GM13976 (cell line): ENCODE measurements at places on chromosomes 16 and 17.
A peak's percentile ranks its signal among the peaks of the same experiment; 100 is the strongest.

GRCh38 chr17:63142836-63143235, 176.8 kb downstream of the TANC2 start:
- no peak for DNase-seq

DNA sequence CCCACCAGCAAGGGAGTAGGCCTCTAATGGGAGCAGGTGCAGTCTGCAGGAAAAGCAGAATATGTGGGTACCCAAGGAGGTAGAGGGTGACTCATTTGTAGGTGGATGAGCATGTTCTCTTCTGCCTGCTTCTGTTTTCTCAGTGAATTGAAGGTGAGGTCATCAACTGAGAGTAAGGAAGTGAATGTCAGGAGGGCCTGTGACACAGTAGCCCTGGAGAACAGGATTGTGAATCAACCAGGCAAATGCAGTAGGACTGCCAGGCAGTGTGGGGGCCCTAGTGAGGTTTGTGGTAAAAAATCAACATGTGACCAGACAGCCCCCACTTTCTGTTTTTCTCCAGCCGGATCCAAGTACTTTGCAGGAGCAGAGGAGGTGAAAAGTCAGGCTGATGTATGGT, 150.5 kb upstream of the SOX9 start:
- peak; percentile 26 for DNase-seq

GRCh38 chr16:84484579-84485254, 19.7 kb downstream of the MEAK7 start:
- DNase-seq: no peak

GRCh38 chr17:83124871-83125514, 45.6 kb downstream of the METRNL start:
- no peak for DNase-seq

GRCh38 chr16:81779536-81780320, 637 bp downstream of the PLCG2 start:
- no peak for DNase-seq

GRCh38 chr16:50519001-50519400, 29.2 kb upstream of the NKD1 start:
- DNase-seq: no peak

GRCh38 chr17:7133424-7133823, 18.8 kb upstream of the ASGR2 start:
- DNase-seq: peak; percentile 55

GRCh38 chr17:57898487-57899311, 48.9 kb upstream of the MRPS23 start:
- DNase-seq: no peak

DNA sequence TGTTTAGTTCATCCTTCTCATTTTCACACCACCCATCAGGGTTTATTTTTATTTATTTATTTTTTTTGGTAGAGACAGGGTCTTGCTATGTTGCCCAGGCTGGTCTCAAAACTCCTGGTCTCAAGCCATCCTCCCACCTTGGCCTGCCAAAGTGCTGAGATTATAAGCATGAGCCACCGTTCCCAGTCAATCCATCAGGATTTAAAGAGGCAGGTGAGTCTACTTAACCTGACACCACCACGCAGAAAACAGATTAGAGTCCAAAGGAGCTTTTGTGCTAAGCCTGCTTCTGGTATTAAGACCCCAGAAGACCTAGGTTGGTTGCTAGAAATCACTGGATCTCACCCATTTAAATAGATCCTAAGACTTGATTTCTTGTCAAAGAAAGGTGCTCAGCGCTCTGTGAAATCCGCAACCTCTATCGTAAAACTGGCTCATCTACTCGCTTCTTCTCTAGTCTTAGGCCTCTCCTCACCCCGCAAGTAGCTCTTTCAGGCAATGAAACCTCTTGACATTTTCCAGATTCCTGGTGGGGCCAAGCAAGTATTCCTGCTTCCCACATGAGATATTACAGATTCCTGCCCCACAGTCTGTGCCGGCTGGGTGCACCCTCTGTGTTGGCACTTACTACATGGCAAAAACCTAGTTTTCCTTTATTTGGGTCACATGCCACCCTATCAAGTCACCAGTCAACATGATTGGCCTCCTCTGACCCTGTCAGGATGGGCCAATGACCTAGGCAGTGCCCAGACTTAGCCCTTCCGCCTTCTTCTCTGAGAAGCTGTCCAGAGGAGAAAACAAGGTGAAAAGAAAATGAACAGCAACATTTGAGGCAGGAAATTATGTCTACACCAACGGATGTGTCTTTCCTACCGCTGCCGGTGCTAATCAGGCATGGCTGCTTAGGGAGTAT, 9.0 kb downstream of the PITPNA start:
- no peak for DNase-seq

DNA sequence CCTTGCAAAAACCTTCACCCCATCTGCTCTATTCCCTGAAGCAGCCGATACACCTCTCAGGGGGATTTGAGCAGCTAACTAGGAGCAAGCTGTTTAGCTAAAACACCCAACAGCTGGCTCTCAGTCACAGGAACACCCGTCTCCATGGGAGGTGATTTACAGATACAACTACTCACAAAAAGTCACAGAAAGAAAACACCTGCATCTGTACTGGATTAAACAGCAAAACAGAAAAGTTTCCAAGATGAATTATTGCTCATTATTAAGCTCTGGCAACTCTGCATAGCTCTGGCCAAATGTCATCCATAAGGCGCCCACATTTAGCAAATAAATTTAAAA, 22.3 kb downstream of the GJC1 start:
- no peak for DNase-seq

DNA sequence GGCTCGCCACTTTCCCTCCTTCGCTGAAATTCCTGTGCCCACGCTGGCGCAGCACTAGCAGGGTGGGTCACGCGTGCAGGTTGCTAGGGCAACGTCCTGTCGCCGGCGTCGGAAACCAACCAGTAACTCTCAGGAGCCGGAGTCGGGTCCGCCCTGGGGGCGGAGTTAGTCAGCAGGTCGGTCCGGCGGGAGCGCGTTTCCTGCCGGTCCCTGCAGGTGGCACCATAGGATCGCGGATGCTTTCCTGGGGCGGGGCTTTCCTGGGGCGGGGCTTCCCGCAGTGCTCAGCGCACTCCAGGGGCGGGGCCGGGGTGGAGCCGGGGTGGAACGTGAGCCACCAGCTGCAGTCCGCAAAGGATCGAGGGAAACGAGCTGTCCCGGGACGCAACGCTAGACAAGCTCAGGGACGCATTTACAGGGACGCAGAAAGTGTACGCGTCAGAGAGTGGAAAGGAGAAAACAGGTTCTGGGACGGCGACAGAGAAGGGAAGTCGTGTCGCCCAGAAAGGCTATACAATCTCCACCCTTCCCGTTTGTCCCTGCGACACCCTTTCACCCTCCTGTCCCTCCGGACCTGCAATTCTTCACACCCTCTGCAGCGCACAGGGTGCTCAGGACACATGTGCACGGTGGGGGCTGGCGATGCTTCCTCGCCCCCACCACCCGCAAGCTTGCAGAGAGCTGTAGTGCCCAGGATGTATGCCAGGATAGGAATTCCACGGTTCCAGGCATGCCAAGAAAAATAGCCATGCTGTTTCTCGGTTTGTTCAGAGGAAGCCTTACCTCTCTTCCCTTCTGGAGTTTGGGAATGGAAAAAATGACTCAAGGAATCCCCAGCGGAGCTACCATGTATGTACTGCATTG, 12.3 kb downstream of the COPZ2 start:
- DNase-seq: peak; percentile 97

- DNase-seq: peak; percentile 41
These were observed 23.7 kb downstream of the TSPOAP1 start for GRCh38 chr17:58304750-58305486.

- DNase-seq: no peak
These were observed 374.4 kb downstream of the SNX29 start for GRCh38 chr16:12350945-12351344.

DNA sequence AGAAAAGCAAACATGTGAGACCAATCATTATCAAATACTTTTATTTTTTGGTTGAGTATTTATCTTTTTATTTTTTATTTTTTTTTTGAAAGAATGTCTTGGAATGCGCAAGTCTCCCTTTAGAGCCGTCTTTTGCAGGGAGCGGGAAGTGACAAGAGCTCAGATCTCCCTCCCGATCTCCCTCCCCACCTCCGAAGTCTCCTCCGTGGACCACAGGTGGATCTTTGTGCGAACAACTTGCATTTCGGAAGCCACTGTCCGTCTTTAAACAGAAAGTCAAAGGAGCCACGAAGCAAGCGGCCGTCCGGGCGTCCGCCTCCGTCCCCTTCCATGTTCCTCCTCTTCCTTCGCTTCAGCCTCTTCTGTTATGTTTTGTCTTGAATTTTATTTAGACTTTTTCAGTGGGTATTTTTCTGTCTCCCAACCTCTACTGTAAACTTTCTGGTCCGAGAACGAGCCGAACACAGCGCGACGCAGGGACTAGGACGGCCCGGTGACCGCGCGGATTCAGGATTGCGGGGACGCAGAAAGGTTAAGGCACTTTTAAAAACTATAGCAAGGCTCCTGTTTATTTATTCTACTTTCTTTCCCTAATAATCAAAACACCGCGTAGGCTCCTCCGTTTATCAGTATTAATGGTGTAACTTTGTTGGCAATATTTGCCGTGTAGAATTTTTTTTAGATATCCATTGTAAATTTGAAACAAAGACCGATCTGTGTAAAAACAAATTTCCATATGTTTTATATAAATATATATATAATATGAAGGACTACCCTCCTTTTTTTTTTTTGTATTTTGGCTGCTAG, 3.3 kb downstream of the FOXF1 start:
- no peak for DNase-seq

- DNase-seq: peak; percentile 78
These were observed 22.5 kb downstream of the CCR7 start for GRCh38 chr17:40542558-40543411.

DNA sequence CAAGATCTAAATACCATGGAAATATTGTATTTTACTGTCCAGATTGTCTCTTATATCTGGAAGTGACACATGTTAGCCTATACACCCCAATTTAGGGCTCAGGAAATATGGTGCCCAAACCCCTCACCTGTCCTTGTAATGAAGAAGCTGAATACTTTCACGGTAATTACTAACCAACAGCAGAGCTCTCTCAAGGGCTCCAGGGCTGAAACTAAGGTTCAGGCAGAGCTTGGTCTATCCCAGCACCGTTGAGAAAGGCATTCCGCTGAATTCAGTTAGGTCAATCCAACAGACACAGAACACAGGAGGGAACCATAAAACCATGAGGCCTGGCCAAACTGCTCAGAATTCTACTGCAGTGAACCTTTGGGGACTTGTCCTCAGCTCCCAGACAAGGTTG, 14.9 kb downstream of the MYO18A start:
- no peak for DNase-seq

DNA sequence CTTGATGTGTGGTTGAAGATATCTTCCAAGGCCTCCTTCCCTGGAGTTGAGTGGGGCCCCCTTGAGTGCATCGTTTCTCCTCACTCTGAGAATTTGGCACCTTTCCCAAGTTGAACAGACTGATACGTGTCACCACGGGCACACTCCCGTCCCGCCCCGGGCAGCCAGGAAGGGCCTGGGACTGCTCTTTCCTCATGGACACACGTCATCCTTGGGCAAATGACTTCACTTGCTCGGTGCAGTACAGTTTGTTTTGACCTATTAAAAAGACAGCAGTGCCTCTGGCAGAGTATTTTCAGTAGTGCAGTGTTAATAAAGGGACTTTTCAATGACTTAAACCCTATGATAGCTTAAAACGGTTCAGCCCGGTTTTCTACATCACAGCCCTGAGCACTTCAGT, 59.9 kb downstream of the SEC14L1 start:
- DNase-seq: no peak

- DNase-seq: peak; percentile 50
These were observed 9.6 kb downstream of the HIC1 start for GRCh38 chr17:2064520-2064971.

DNA sequence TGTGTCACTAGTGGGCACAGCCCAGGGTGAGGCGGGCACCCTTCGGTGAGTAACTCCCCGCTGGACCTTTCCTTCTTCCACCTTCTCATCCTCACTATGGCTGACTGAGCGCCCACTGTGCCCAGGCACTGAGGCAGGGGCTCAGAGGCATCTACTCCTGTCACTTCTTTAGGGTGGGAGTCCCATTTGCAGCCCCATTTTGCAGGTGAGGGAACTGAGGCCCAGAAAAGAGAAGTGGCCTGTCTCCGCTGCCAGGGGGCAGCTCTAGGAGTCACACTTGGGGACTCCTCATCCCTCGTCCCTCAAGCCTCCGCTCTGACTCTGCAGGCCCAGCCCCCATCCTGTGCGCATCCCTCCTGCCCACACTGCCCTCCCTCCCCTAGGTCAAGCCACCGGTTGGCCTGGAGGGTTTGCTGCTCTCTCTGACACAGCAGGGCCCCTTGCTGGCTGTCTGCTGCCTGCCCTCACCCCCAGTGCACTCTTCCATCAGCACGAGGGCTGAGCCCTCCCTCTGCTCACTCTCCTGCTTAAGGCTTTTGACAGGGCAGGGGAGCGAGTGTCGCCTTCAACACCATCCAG, 62.4 kb downstream of the CNGB1 start:
- no peak for DNase-seq

- DNase-seq: no peak
These were observed 6.2 kb upstream of the SMG1 start for GRCh38 chr16:18932243-18932987.

DNA sequence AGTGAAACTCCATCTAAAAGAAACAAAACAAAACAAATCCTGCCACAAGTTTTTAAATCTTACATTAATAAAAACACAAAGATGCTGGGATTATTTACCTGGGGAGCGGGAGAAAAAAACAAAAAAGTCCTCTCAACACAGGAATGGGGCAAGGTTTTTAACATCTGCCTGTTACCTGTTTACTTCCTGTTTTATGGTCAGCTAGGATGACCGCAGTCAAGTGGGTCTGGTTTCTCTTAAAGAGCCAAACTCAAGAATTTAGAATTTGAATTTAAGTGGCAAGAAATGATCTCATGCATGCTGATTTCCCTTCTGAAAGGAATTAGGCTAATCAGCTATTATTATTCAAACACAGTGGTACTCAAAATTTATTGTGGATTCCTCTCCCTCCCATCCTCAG, 39.7 kb upstream of the TBC1D3K start:
- DNase-seq: no peak

DNA sequence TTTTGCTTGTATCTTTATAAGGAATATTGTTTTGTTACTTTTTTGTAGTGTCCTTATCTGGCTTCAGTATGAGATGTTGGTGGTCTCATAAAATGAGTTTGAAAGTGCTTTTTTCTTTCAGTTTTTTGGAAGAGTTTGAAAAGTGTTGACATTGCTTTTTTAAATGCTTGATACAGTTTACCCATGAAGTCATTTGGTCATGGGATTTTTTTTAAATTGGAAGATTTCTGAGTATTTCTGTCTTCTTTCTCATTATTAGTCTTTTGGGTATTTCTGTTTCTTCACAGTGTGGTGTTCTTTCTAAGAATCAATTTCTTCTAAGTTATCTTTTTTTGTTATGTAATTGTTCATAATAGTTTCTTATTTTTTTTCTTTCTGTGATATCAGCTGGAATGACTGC, 15.1 kb downstream of the ZNF267 start:
- no peak for DNase-seq

DNA sequence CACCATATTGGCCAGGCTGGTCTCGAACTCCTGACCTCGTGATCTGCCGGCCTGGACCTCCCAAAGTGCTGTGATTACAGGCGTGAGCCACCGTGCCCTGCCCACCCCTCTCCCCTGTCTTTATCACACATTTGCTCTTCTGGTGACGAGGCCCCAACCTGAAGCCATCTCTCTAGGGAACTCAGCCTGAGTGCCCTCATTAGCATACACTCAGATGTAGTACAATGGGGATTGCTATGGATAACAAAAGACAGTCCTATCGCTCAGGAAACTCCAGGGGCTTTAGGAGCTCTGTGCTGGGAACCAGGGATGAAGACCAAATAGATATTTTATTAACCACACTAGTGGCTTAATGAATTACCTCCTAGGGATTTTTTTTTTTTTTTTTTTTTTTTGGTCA, 100.7 kb downstream of the MARF1 start:
- no peak for DNase-seq
